ENCODE measurements at places on chromosomes 13 and 19. TPM values are rescaled to one million over a fixed set of nuclear protein-coding genes. Genes with fewer than 3 reads are reported as not detected.

The PSG3 gene
- polyA plus RNA-seq: not detected

The C2CD4C gene
- not detected for polyA plus RNA-seq

The PBX4 gene
- polyA plus RNA-seq: 7.2 TPM

The APBA3 gene
- 35.0 TPM for polyA plus RNA-seq

Data from CD4-positive, CD25-positive, alpha-beta regulatory T cell (primary cell).